Endothelial cell of umbilical vein (primary cell): ENCODE measurements at places on chromosomes 16 and 17.

DNA sequence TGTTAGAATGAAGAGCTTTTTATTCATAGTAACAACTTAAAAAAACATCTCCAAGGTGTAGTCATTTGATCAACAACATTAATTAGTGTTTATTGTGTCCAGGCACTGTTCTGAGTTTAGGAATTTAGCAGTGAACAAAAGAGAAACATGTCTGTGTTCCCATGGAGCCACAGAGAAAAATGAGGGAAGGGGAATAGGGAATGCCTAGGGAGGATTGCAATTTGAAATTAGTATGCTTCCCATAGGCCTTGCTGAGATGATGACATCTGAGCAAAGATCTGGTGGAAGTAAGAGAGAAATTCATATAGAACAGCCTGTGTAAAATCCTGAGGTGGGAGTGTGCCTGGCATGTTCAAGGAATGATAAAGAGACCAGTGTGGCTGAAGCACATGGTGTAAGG, 318.0 kb downstream of the BCAS3 start:
- DNase-seq, result no peak

DNA sequence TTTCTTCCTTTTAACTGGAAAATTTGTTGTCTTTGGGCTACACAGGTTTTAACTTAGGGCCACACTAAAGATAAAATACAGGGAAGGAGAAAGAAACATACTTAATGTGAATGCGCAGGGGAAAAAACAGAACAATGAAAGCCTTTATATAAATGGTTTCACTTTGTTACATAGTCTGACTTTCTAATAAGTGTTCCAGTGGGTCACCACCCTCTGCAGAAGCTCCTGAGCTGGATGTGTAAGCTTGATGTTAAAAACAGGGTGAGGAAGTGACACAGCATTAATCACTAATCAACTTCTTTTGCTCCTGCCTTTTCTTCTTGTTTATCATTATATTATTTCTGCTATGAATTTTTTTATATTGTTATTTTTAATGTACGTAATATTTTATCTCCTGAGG, 445.6 kb upstream of the CA10 start:
- peak; percentile 60 for DNase-seq

- peak; percentile 55 for DNase-seq
Measured at GRCh38 chr16:10514369-10515055, 65.9 kb downstream of the EMP2 start.

- DNase-seq, result no peak
Measured at GRCh38 chr17:39196241-39196807, 1.1 kb downstream of the CACNB1 start.

DNA sequence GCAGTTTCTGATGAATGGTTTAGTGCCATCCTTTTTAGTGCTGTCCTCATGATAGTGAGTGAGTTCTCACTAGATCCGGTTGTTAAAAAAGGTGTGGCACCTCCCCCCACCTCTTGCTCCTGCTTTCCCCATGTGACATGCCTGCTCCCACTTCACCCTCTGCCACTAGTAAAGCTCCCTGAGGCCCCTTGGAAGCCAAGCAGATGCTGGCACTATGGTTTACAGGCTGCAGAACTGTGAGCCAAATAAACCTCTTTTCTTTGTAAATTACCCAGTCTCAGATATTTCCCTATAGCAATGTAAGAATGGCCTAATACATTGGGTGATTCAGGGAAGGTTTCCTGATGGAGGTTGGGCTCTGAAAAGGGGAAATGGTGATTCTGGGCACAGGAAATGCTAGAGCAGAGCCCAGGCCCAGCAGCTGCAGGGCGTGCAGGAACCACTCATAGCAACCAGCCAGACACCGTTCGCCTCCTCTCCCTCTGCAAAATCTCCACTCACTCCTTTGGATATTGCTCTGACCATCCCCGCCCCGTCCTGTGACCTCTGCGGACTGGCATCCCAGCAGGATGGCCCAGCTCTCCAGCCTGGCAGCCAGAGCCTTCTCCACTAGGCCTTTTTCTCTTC, 2.6 kb upstream of the ADORA2B start:
- peak; percentile 50 for DNase-seq

- peak; percentile 6 for DNase-seq
Measured at GRCh38 chr17:66900126-66901010, 64.1 kb upstream of the CACNG4 start.

DNA sequence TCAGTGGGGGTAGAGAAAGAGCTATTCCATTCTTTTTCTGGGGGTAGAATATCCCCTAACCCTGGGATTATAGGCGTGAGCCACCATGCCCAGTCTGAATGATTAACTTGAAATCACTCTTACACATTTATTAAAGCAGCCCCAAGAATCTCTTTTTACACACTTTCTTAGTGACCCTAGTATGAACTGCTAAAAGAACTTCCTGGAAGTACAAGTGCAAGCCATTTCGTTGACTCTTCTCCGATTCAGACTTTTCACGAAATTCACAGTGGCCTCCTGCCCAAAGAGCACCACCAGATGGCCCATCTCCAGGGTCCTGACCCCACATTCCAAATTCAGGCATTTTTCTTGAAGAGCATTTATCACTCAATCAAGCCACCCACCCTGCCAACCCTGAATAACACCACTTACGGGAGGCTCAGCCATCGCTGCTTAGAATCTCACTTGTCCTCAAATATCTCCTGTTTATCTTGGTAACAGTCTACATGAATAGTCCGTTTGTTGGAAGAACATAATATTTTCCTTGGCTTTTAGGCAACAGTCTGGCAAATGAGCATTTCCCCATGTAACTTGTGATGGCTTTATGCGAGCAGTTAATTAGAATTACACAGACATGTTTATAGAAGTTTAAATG, 28.0 kb downstream of the ZNF423 start:
- DNase-seq, result peak; percentile 77

DNA sequence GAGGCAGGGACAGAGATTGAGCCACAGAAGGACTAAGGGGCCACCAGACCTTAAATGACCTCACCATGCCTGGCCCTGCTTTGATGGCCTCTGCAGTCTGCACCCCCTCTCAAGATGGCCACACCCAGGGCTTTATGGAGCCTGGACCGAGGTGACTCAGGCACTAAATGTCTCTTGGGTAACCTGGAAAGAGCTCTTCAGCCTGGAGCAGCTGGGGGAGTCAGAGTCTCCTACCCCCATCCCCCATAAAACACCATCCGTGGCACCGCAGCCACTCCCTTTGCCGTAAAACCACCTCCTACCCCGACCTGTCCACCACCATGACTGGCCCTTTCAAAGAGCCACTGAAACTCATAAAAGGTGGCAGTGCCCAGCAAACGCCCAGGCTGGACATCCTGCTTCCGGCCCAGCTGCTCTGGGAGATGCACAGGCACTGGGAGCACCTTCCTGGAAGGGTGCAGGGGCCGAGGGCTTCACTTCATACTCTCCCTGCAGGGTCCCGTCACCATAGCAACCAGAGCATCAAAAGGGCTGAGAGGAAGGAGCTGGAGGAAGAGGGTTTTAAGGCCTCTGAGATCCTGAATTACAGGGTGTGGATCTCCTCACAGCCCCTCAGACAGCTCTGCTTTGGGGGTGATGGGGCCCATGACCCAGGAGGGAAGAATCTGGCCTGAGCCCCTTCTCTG, 22.3 kb downstream of the FOXN1 start:
- no peak for DNase-seq

DNA sequence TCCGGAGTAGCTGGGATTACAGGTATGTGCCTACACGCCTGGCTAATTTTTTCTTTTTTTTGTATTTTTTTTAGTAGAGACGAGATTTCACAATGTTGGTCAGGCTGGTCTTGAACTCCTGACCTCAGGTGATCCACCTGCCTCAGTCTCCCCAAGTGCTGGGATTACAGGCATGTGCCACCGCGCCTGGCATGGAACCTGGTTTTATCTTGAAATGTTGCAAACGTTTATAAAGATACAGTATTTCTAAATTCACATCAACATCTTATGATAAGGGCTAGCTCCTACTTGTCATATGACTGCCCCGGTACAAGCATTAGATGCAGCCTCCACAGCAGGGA, 1.5 kb upstream of the IST1 start:
- DNase-seq, result no peak

GRCh38 chr17:39281806-39282205, 56.1 kb upstream of the STAC2 start:
- peak; percentile 13 for DNase-seq

- DNase-seq, result no peak
Measured at GRCh38 chr16:70730031-70730430, 44.2 kb upstream of the MTSS2 start.

GRCh38 chr16:4830408-4830807, 16.7 kb downstream of the GLYR1 start:
- DNase-seq, result no peak

GRCh38 chr17:69346766-69347165, 19.8 kb upstream of the ABCA5 start:
- DNase-seq, result no peak

DNA sequence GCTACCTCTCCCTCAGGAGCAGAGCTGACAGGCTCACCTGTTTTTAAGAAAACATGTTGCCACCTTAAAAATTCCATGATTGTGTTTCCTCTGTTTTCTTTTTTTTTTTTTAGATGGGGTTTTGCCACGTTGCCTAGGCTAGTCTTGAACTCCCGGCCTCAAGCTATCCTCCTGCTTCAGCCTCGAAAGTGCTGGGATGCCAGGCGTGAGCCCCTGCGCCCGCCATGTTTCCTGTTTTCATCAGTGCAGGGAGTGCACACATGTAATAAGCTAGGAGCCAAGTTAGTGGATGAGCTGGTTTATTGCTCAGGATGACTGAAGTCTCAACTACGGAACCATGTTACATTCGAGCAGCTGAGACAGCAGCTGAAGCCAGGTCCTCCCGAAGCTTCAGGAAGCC, 13.6 kb downstream of the MRM3 start:
- DNase-seq, result no peak

- no peak for DNase-seq
Measured at GRCh38 chr17:1725642-1726511, 1.4 kb downstream of the WDR81 start.

DNA sequence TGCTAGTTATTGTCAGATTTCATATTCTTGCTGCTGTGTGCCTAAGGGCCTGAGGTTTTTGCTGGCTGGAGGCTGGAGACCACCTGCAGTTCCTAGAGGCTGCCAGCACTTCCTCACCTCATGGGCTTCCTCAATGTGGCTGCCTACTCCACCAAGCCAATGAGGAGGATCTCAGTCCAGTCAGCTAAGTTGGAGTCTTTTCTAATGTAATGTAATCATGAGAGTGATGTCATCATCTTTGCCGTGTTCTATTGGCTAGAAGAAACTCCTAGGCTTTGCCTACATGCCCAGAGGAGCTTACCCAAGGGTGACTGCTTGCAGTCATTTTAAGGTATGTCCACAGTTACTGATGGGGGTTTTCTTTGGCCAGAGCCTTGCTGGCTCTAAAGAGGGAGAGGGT, 53.0 kb downstream of the SOCS3 start:
- no peak for DNase-seq

DNA sequence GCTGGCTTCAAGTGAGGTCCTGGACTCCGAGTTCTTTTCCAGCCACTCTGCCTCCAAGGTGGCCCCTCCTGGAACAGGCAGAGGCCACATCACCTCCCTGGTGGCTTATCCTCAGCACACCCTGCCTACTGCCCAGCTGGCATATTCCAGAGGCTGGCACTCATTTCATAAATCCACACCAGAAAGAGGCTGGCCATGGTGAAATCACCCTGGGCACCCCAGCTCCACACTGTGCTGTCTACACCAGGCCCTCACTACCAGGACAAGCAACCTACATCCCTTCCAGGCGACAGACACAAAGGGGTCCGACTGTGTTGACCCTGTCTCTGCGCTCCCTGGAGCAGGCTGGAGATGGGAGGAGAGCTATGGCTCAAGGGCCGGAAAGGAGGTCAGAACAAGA, 100.2 kb downstream of the C16orf78 start:
- DNase-seq, result no peak

- DNase-seq, result no peak
Measured at GRCh38 chr17:21173543-21173942, 40.4 kb downstream of the TMEM11 start.

DNA sequence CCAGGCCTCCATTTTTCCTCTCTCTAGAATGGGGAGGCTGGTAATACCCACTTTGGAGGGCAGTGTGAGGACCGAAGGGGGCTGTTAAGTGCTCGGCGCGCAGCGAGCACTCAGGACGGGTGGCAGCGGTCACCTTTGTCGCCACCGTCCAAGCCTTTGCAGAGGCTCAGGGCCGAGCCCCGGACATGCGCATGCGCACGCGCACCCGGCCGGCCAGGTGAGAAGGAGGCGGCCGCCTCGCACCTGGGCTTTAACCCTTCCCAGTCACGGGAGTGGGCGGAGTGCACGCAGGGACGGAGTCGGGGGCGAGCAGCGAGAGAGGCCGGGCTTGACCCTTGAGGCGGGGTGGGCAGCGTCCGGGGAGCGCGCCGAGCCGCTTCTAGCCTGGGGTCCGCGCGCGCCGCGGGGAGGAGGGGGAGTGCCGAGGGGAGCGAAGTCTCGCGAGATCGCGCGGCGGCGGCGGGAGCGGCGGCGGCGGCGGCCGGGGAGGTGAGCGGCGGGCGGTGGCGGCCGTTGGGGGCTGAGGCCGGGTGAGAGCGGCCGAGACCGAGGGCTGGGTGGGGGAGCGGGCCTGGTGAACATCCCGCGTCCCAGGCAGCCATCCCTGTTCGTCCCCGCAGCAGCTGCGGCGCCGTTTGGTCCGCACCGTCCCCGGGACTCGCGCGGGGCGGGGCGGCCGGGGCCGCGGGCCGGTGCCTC, at the start of gene MRTFB:
Gene MRTFB, plus strand, starts transcription at position 443 of the 699 bp plus-strand sequence. CDS start 69,288 bp downstream, outside the sequence.
- peak; percentile 70 for DNase-seq

GRCh38 chr16:85753559-85753958, 2.7 kb upstream of the C16orf74 start:
- DNase-seq, result no peak

DNA sequence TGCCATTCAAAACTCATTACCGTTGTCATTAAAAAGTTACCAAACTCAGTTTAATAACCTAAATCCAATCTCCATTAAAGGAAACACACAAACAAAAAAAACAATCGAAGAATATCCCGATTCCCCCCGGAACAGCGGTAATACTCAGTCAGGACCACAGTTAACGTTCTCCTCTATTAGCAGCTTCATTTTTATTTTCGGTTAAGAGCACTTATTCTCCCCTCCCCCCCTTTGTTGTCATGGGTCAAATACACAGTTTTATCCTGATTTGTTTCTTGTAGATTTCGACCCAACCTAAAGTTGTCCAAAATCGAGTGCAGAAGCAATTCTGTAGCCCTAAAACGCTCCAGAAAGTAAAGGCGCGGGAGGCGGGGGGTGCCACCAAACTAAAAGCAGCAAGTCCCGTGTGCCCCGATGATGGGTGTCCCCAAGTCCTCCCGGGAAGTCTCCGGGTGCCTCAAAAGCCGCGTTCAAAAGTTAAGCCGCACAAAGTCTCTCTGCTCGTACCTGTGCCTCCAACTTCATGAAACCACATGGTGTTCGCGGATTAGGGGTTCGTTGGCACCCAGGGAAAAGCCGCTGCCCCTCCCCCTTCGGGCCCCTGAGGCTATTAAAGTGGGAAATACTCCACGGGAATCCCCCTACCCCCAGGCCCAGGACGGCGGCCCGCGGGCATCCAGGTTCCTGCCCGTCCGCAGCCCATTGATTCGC, 996 bp downstream of the SUMO2 start:
- DNase-seq, result peak; percentile 38
